CD4-positive, alpha-beta memory T cell (primary cell): ENCODE measurements at places on chromosomes 13 and 19.

- no peak for DNase-seq
Observed at GRCh38 chr13:83536941-83537340, 345.3 kb downstream of the SLITRK1 start.

DNA sequence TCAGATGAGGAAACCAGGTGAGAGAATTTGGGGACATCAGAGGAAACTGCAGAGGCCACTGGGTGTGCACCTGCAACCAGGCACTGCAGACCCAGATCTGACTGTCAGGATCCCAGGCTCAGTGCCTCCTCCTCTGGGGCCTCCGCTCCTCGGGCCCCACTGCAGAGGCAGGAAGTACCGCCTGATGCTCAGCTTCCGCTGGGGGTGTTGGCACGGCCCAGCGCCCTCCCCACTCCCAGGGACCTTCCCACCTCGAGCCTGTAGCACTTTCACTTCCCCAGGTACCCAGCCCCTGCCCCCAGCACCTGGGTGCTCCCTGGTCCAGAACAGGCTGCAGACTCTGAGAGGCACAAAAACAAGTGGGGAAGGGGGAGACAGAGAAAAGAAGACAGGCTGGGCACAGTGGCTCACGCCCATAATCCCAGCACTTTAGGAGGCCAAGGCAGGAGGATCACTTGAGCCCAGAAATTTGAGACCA, 1.4 kb upstream of the CD37 start:
- peak; percentile 68 for DNase-seq

DNA sequence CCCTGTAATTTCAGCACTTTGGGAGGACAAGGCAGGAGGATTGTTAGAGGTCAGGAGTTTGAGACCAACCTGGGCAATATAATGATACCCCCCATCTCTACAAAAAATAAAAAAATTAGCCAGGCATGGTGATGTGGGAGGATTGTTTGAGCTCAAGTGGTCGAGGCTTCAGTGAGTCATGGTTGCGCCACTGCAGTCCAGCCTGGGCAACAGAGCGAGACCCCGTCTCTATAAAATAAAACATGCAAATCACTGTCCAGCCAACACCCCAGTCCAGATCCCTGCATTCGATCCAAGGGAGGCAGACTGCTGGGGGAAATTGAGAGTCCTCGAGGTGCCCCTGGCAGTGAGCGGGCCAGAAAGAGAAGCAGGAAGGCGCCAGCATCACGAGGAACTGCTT, 7.0 kb downstream of the CYTH2 start:
- DNase-seq = no peak

- DNase-seq = no peak
Observed at GRCh38 chr19:19232261-19232721, 20.5 kb downstream of the NCAN start.

DNA sequence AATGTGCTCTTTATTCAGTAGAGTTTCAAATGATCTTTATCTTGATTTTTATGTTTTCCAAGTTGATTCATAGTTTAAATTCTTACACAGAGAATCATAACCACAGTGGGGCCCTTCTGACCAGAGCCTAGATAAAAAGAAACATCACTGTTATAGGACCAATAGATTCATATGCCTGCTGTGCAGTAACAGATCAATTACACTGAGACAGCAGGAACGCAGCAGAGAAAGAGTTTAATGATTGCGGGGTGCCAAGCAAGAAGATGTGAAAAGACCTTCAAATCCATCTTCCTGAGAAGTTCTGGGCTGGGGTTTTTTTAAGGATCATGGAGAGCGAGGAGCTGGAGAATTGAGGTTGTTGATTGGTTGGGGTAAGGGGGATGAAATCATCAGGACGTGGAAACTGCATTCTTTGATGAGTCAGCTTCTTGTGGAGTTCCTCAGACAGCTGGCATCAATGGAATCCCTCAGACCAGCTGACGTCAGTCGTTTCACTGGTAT, 346.6 kb downstream of the TBC1D4 start:
- no peak for DNase-seq

DNA sequence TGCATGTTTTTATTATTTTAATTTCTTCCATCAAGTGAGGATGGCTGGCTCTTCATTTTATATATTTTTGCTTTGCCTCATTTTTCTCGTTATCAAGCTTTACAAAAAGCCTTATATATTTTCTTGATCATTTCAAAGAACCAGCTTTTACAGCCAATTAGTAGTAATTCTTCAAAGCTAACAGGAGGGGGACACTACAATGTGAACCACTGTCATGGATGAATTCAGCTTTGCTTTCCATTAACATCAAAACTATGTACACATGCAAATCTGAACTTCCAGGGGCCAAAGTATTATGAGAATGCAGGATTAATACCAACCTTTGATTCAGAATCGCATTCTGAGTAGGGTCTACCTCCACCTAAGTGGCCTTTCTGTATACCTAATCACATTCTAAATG, 11.1 kb downstream of the UQCRFS1 start:
- no peak for DNase-seq

- no peak for DNase-seq
Observed at GRCh38 chr13:32150794-32151193, 119.2 kb downstream of the FRY start.

DNA sequence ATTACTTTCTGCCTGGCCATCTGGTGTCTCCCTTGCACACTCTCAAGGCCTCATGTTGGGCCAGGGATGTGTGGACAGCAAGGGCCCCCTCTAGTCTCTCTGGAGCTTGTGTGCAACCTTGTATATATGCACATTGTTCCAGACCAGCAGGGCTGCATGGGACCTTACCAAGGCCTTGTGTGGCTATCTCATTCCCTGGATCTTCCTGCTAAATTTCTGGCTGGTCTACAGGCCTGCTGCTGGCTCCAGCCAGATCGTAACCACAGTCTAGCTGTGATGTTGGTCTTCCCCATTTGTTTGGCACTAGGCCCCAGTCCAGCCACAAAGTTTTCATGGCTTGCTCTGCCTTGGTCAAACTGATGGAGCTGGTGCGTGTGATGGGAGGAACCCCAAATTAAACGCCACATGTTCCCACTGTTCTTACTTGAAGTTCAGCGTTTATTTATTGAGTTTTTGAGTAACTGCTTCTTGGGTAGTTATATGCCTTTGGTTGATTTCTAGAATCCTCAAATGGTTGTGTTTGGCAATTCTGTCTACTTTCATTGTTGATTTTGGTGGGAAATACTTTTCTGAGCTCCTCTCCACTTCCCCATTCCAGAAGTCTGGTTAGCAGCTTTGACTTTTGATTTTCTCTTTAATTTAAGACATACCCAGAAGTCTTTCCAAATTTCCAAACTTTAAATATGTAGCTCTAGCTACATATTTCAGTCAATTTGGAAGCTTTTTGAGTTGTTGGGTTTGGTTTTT, 56.4 kb downstream of the SIPA1L3 start:
- DNase-seq = no peak
